H1 (cell line): ENCODE measurements at places on chromosomes 4 and X. TPM values are rescaled to one million over a fixed set of nuclear protein-coding genes. Genes with fewer than 3 reads are reported as not detected.

The HTRA3 gene
- 2.9 and 3.2 TPM in 2 replicates for total RNA-seq

The RIBC1 gene
- total RNA-seq: 0.82 and 0.97 TPM in 2 replicates

The SNCA gene
- 14.6 and 16.8 TPM in 2 replicates for total RNA-seq

The XAGE1A gene
- total RNA-seq: not detected in 2 replicates

The PSMD10 gene
- 46.6 and 49.9 TPM in 2 replicates for total RNA-seq

The PNCK gene
- 4.3 and 6.2 TPM in 2 replicates for total RNA-seq

The DNAAF6 gene
- not detected in 2 replicates for total RNA-seq

The MAMLD1 gene
- 0.09 and 0.11 TPM in 2 replicates for total RNA-seq

The PABPC4L gene
- total RNA-seq: 4.2 and 4.3 TPM in 2 replicates

The ALB gene
- total RNA-seq: not detected in 2 replicates

The CLDN34 gene
- 0.50 TPM in 1 of 2 replicates, not detected in the other for total RNA-seq

GRCh38 chr4:95510145-95510544 lies 38.6 kb downstream of the UNC5C start:
- DNase-seq: no peak

GRCh38 chr4:169861593-169861992 lies 103.8 kb upstream of the HPF1 start:
- DNase-seq: no peak

DNA sequence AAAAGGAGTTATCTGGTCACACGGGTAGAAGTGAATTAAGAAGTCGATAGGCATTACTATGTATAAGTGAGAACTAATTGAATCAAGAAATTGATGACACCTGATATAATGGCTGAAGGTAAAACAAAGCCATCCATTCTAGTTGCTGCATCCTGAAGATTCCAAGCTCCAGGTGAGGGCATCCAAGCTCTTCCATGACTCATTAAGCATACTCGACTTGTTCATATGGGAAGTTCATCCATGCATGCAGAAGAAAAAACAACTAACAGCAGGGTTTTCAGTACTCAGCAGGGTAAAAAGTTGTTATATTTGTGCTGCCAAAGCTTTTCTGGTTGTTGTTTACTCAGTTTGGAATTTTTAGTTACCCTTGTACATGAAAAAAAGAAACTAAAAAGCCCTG lies 508.0 kb upstream of the CXorf51A start:
- DNase-seq: no peak

DNA sequence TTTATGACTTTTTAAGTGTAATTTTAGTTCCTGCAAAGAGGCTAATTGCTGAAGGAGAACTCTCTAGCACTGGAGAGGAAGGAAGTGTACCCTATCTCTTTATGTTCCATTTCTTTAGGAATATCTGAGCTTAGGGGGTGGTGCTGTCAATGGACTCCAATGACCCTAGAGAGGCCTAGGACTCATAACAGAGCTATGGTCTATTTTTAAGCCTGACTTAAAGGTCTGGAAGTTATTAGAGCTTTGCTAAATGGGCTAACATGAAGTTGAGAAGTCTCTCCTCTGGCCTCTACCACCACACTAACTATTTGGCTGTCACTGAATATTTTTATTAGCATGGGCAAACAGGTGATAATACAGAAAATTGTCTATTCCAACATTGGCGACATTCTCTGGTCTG lies 152.2 kb downstream of the SPATA18 start:
- no peak for DNase-seq

DNA sequence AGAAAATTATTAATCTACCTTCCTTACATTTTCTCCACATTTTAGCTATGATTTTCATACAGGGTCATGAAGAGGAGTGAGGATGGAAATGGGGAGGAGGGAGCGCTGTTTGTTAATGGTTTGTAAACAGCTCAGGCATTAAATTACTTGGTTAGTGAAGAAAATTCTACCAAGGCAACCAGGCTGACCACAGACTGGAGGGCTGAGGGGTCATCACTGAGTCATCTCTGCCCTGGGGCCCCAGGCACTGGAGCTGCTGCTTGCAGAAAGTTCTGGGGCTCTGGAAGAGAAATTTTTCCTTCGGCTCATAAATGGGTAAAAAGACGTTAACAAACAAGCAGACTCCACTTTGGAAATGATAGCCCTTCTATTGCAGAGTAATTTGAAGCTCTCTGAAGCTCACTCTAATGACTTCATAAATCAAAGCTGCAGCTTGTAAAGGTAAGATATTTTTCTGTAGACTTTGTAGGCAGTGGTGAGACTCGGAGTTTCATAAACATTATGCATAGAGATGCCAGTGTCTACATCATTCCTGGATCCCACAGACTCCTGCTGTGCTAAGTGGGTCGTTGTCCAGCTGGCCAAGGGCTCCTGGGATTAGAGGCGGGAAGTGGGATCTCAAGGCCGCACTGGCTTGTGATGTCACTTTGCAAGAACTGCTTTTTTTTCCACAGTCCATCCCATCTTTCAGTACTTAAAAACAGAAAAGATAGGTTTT lies 159.6 kb downstream of the PTTG2 start:
- DNase-seq: no peak

GRCh38 chrX:148513661-148514060 lies 13.2 kb downstream of the AFF2 start:
- no peak for DNase-seq

DNA sequence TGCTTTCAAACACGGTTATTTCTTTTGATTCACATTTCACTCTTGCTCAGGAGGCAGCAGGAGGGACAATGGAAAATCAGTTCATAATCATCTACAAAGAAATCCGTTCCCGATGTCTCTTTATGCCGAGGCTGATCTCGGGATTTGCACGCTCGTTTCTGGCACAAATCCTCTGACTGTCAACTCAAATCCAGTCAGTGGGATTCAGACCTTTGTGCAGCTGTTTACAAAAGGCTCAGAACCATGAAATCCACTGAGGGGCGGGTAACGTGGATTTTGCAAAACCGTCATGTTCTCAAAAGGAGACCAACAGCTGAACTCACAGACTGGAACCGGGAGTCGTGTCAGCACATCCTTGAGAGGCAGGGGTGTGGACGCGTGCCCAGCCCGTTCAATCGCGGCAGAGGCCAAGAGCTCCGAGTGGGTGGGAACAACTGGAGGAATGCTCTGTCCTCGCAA lies 46.4 kb downstream of the ACOX3 start:
- DNase-seq: no peak

- DNase-seq: no peak
Measured at GRCh38 chr4:89574176-89574575, 262.8 kb downstream of the SNCA start.

GRCh38 chr4:144962300-144962699 lies 135.7 kb downstream of the ANAPC10 start:
- DNase-seq: no peak

GRCh38 chrX:17792826-17793225 lies 55.5 kb downstream of the SCML1 start:
- no peak for DNase-seq

GRCh38 chrX:57681341-57681740 lies 1.3 kb upstream of the NLRP2B start:
- DNase-seq: no peak

- DNase-seq: no peak
Measured at GRCh38 chr4:121811122-121811521, 10.0 kb downstream of the EXOSC9 start.

DNA sequence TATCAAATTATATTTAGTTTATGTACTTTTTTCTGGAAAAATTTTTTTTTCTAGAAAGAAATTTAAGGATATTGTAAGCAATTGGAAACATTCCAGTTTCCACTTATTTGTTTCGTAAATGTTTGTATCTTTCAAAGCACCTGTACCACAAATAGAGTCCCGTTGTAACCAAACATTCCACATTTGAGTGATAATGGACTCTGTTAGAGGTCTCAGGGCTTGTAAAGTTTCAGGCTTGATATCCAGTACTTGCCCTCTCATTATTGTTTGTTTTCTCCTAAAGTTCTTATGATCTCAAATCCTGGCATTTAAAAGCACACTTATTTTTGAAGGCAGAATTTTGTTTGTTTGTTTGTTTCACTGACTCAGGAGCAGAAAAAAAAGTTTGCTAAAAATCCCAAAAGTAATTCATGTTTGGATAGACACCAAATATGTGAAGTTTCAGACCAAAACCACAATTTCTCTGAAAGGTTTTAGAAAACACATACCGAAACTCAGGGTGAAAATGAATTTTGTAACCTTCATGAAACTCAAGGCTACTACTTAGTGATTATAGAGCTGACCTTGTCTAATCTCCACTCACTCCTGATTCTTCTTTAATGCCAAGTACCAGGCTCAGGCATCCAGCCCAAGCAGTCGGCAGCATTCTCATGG lies 5.7 kb upstream of the TMEM192 start:
- DNase-seq: no peak

- DNase-seq: no peak
Measured at GRCh38 chr4:135256111-135256510, 1054.5 kb upstream of the PABPC4L start.

DNA sequence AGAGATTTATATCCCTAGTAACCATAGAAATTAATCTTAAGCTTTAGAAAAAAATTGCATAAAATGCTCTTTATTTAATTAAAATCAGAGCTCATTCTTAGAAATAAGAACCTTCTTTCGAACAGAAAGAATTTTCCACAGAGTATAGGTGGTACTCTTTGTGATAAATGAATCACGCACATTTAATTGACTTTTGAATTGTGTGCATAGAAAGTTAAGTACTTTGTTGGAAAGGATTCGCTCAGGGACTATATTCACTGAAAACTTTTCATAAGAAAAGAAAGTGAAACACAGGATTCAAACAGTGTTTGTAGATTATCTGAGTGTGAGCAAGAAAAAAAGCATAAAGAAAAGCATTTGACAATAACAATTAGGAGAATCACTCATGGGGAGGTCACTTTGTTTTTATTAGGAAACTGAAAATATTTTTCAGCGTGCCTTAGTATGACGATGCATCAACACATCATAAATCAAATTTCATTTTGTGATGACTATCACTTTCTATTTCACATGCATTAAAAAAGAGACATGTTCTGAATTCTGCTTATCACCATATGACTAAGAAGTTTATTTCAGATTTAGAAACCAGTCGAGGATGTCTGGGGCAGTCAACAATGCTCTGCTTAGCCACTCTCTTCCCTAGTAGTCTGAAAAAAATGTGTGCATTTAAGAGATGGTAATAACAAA lies 49.5 kb downstream of the STX18 start:
- no peak for DNase-seq

- DNase-seq: no peak
Measured at GRCh38 chr4:946517-947471, 14.5 kb downstream of the TMEM175 start.

GRCh38 chr4:7275067-7275466 lies 82.7 kb downstream of the SORCS2 start:
- no peak for DNase-seq

DNA sequence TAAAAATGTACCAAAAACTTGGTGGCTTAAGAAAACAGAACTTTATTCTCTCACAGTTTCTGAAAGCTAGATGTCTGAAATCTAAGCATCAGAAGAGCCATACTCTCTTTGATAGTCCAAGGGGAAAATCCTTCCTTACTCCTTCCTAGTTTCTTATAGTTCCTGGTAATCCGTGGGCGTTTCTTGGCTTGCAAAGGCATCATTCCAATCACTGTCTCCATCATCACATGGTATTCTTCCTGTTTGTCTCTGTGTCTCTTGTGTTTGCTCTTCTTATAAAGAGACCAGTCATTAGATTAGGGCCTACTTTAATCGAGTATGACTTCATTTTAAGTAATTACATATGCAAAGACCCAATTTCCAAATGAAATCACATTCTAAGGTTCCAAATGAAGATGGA lies 118.9 kb upstream of the FSTL5 start:
- no peak for DNase-seq

DNA sequence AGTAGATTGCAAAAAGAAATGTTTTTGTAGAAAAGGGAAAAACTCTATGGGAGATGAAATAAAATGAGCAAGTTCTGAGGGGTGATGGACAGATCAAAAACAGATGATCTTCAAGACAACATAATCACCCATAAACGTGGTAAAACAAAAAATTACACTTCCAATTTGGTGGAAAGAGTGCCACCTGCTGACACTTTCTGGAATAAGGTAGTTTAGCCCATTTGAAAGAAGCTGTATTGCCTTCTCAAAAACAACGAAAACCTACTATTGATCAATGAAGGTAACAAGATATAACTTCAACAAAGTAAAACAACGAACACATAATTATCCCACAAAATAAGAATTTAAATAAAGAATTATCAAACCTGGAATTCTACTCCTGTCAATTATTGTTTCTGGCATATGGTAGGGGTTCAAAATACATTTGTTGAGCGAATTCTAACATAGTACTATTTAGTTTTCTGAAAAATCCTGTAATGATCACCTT lies 2.5 kb downstream of the COQ2 start:
- DNase-seq: peak; percentile 52

DNA sequence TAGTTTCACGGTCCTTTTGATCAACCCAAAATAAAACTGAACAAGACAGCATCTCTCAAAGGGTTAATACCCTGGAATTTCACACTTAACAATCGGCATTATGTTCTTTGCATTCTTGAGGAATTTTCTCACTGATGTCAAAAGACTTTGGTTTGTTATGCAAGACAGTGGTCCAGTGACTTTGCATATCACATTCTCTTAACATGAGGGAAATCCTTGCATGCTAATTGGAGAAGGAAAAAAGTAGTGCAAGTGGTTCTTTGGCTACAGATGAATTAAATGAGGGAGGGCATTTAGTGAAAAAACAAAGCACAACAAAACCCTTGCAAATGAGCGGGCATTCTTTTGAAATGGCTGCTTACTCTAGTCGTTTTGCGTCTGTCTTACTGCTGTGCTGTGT lies 105.1 kb upstream of the LIMCH1 start:
- DNase-seq: no peak

DNA sequence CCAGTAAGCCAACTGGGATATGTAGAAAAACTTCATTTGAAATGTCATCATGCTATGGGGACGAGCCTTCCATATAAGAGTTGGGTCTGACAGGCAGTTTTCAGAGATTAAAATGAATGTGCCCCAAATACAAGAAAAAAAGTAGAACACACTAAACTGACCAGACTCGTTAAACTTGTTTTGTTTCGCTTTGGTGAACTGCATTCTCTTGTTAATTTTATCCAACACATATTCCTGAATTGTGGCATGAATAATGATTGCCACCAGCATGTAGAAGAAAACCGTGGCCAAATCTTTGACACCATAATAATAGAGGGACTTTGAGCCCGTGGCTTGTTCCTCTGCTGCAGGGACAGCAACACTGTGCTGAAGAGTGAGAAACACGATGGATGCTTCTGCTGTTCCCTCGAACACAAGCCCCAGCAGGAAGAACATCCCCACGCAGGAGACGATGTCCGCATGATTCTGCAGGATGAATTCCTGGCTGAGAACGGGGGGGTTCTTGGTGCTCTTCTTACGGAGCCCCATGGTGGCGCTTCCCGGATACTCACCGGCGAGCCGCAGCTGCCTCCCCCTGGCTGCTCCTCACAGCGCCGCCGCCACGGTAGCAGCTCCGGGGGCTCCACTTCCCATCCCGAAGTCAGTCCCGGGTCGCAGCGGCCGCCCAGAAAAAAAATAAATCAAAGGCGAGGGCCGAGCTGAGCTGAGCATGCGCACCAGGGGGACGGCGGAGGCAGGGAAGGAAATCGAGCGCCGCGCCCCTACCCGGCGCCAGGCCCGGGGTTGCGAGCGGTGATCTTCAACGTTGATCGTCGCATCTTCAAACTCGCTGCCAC lies at the start of gene TRAM1L1:
TSS of gene TRAM1L1 (minus strand) at position 711 of the 836 bp plus-strand sequence. CDS start at position 528, 183 bp downstream.
- DNase-seq: peak; percentile 54

- no peak for DNase-seq
Measured at GRCh38 chr4:138996090-138996489, 19.5 kb upstream of the NOCT start.

GRCh38 chrX:338836-339400 lies 20.3 kb upstream of the GTPBP6 start:
- DNase-seq: no peak
